ENCODE measurements at places on chromosomes 6 and 20. TPM values are rescaled to one million over a fixed set of nuclear protein-coding genes. Genes with fewer than 3 reads are reported as not detected.

ZBTB46 gene
- total RNA-seq: 1.1 TPM

MC3R gene
- not detected for total RNA-seq

GABRR2 gene
- total RNA-seq: 0.31 TPM

TBX18 gene
- 2.1 TPM for total RNA-seq

TBXT gene
- not detected for total RNA-seq

All from melanocyte of skin (primary cell).